ENCODE measurements at places on chromosomes 6 and 20.
A peak's percentile ranks its signal among the peaks of the same experiment; 100 is the strongest.

GRCh38 chr20:18310051-18310450 lies 21.7 kb downstream of the ZNF133 start:
- DNase-seq: no peak

GRCh38 chr20:36344517-36345132 lies 38.5 kb downstream of the DLGAP4 start:
- DNase-seq: no peak

- DNase-seq: no peak
Measured at GRCh38 chr20:52402514-52402913, 210.9 kb upstream of the ZFP64 start.

GRCh38 chr6:105678516-105678915 lies 275.6 kb upstream of the PREP start:
- DNase-seq: no peak

GRCh38 chr20:10713161-10713560 lies 39.4 kb upstream of the JAG1 start:
- no peak for DNase-seq

- DNase-seq: no peak
Measured at GRCh38 chr6:43308101-43308989, at the start of gene CRIP3. TSS of gene CRIP3 (minus strand) at chr6:43308826. CDS start at chr6:43308792, 34 bp downstream.

DNA sequence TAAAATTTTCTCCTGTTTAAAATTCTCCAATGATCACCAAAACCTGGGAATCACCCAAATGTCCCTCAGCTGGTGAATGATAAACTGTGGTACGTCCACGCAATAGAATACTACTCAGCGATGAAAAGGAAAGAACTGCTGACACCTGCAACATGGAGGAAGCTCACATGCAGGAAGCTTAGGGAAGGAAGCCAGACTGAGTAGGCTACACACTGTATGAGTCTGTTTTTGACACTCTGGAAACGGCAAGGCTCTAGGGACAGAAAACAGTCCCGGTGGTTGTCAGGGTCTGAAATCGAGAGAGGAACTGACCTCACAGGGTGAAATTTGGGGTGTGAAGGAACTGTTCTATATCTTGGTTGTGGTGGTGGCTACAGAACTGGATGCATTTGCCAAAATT lies 25.2 kb upstream of the TLDC2 start:
- DNase-seq: no peak

DNA sequence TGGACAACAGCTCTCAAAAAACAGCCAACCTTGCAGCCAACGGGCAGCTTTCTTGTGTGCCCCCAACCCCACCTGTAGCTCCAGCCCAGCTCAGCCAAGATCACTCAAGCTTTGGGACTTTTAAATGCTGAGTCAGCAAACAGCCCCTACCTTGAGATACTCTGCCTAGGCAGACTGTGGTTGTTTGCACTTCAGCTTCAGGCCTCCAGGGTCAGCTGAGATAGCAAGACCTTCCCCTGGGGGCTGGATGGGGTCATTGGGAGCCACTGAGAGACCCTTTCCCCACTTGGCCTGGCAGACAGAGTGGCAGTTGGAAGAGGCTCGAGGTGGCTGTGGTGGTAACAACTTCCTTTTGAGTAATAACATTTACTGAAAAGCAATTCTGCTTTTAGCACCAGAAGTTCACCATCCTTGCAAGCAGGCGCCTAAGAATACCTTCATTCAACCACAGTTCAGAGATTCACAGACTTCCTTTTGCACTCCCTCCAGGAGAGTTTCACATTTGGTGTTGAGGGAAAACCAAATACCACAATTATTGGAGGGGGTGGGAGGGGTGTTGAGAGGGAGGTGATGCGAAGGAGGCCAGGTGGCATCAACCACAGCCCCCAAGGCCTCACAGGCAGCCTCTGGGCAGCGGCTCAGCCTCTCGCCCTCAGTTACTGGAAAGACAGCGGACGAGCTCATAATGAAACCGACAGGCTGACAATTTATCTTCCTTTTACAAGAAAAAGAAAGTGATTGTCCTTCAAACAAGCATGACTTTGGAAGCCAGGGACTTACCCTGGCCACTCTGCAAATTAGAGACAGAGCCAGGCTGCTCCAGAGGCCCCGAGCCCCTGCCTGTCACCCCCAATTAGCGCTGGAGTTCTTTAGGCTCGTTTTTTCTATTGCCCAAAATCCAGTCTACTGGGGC lies 148.1 kb downstream of the CEBPB start:
- no peak for DNase-seq

DNA sequence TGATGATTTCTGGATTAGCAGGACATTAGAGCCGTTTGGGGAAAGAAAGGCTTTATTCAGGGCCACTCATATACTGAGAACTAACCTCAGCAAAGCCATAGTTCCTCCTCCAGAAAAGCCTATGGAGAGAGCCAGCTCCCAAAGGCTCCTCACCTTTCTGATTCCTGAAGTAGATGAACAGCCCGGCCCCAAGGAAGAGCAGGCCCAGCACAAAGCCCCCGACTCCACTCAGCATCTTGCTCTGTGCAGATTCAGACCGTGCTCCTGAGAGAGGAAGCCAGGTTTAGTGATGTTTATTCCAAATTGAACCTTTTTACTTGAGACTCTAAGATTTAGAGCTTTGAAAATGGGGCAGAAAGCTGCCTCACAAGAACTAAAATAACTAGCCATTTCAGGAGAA lies 9.1 kb downstream of the HLA-DRB1 start:
- DNase-seq: no peak

- no peak for DNase-seq
Measured at GRCh38 chr20:32806356-32806755, 13.4 kb upstream of the MAPRE1 start.

DNA sequence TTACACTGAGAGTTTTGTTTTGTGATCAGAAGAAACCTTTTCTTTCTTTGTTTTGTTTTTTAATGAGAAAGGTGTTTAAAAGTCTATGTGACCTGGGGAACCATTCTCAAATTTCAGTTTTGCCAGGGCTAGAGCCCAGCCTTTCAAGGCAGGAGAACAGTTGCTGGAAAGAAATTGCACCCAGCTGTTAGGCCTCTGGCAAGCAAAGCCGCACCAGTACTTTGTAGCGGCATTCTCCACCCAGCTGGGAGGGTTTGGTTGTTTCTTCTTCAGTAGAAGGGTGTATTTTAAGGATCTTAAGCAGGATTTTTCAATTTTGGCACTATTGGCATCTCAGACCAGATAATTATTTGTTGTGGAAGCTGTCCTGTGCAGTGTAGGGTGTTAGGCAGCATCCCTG lies 16.6 kb upstream of the MAPK13 start:
- DNase-seq: no peak

GRCh38 chr20:62487561-62488354 lies 12.0 kb upstream of the GATA5 start:
- no peak for DNase-seq

DNA sequence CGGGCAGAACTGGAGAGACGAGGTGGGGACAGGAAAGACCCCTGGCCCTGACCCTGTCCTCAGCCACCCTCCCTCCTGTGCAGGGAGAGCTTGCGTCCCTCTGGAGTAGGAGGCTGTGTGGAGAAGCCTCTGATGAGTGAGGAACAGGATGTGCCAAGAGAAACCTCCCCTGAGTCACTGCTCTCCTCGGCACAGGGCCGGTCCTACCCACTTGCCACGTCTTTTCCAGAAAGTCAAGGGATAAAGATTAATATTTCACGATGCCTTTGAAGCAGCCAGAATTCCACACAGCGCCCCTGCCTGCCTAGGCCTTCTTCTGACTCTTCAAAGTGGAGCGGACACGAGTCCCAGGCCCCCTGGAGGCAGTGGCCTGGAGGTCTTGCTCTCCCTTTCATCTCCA lies 34.9 kb upstream of the THBS2 start:
- DNase-seq: no peak

- no peak for DNase-seq
Measured at GRCh38 chr6:971981-972640, 279.2 kb upstream of the EXOC2 start.

DNA sequence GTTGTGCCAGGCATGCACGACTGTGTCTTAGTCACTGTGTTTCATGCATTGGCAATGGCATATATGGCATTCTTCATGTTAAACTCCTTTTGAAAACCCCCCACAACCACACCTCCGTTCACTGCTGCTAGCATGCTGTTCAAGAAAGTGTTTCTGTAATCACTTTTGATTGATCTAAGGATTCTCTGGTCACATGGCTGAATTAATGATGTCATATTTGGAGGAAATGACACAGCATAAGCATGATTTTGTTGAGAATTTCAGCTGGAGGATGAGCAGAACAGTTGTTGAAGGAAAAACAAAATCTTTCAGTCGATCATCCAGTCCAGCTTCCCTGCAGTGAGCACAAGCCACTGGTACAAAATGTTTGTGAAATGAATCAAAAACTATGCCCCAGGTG lies 203.5 kb upstream of the ECI2 start:
- no peak for DNase-seq

DNA sequence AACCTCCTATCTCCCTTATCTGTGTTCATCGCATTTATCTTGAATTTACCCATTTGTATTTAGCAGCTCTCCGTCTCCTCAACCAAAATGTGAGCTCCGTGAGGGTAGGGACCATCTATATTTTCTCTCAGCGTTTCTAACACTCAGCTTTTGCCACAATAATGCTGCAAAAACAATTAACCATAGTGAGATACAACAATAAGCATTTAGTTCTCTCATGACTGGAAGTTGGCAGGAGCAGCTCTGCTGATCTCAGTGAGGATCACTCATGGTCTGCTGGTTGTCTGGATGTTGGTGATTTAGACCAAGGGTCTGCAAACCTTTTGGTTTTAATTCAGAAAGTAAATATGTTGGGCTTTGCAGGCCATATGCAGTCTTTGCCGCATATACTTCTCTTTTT lies 394.8 kb upstream of the RNF217 start:
- no peak for DNase-seq

DNA sequence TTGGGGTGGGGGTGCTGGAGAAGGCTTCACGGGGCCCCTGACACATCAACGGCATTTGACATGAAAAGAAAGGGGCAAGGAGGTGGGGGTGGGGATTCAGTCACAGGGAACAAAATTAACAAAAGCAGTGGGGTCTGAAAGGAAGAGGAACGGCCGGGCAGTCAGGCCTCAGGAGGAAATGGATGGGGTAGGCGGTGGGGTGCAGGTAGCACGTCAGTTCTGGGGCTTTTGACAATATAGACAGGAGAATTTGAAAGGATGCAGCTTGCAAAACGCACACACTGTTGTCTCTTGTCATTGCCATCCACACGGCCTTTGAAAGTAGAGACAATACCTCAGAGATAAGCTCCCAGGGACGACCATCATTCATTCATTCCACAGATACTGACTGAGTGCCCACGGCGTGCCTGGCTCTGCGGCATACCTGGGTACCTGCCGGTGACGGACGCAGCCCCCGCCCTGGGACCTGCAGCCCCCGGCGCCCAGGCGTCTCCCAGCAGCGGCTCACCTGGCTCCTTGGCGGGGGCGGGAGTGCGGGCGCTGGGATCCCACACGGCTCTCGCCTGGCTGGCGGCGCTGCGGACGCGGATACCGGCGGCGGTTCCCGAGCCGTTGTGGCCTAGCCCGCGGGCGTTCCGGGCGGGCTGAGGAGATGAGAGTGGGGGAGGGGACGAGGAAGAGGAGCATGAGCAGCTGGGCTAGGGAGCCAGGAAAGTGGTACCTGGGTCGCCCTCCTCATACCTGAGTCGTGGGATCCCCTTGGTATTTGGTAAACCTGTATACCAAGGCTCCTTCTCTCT lies at the start of gene SLC26A8:
Gene SLC26A8 (minus strand): TSS at position 646 of the 800 bp plus-strand sequence. CDS start 4,934 bp downstream, outside the sequence.
- DNase-seq: peak; percentile 10

- no peak for DNase-seq
Measured at GRCh38 chr20:33532753-33533459, 43.0 kb downstream of the CBFA2T2 start.

DNA sequence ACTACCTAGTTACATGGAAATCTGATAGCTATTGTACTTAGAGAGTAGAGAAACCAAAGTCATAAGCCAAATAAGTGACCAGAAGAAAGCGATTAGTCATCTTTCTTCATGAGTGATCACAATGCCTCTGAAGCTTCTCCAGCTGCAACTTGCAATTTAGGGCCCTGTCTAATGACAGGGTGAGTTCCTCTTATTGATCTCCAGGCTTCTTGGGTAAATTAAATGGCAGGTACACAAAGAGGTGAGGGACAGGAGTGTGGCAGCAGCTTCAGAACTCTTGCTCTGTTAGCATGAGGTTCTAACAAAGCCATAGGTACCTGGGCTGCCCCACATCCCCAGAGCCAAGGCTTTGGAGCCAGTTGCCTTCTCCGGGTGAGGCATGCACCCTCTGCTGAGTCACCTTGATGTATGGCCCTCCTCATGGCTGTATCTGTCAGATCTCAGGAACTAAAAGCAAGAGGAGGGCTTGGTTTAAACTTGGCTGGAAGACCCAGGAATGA lies 60.8 kb downstream of the PRDM1 start:
- DNase-seq: no peak

GRCh38 chr20:44973053-44973452 lies 6.7 kb downstream of the STK4 start:
- no peak for DNase-seq

DNA sequence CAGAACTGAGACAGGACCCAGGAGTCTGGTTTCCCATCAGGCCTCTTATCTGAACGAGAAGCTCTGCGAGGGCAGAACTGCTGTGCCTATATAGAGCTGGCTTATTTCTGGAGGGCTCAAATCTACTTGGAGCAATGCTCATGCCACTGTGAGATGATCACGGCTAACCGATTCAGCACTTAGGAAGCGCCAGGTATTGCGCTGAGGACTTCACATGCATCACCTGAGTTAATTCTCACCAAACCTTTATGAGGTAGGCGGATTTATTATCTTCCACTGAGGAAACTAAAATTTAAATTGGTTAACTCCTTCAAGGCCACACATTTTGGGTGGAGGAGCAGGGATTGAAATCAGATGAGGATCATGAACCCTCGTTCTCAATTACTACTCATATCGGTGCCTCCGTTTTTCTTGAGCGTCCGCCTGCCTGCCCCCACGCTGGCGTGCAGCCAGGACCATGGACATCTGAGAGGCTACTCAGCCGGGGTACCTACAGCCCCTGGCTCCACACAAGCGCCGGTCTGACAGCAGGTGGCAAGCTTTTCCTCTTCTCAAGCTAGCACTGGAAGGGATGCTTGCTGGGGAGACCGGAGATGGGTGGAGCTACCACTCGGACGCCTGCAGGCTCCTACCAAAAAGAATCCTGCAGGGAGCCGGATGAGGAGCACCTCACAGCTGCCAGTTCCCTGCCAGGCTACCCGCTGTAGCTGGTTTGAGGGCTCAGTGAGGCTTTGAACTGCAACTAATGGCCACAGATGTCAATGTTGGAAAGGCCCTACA lies 1.0 kb upstream of the PCIF1 start:
- peak; percentile 63 for DNase-seq

DNA sequence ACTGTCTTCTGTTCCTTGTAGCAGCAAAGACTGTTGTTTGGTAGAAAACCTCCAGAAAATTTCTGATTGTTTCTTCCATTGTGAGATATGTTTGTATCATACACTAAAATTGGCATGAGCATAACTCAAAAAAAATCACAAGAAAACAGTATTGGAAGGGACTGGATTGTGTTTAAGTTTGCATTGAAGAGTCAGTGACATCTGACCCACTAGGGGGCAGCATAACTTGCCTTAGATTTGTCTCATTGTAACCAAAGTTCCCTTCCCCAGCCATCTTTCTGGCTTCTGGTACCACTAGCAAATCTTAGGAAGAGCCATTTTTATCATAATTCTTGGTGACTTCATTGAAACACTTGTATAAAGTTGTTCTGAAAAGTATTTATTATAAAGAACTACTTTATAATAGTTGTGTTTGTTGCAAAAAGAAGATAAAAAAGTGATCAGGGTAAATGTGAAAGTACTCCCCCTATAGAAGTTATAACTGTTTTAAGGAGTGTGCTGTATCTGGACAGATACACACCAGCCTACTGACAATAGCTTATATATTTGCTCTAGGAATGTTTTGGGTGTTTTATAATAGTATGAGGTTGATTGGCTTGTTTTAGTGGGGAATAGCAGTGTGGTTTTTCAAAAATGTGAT lies 7.7 kb downstream of the CSTF1 start:
- no peak for DNase-seq

Measured in amygdala (tissue), 56 donors.